ENCODE measurements at places on chromosomes 2 and 18.

GRCh38 chr2:56450047-56450446 is 266.3 kb downstream of the CCDC85A start:
- DNase-seq, result no peak

DNA sequence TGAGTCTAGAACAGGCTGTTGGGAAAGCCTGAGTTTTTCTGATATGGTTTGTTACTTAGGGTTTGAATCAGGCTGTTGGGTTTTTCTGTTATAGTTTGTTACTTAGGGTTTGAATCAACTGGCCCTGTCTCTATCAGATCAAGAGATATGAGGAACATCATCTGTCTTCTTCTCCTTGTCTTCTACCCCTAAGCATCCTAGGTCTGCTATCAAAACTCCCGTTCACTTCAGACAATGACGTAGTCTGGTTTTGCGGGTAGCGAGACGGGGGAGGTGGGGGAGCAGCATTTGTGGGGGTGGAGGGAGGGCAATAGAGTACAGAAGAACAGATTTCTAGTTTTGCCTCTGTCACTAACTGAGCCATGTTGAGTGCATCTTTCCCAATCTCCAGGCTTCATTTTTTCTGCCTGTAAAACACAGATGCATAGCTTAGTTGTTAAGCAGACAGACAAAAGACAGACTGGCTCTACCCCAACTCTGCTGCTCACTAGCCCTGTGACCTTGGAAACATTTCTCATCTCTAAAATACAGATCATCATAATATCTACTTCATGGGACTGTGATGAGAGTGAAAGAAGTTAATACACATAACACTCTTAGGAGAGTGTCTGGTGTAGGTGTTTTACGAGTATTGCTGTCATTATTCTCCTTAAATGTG is 9.1 kb downstream of the TNP1 start:
- no peak for DNase-seq

GRCh38 chr2:165959371-165959770 is 5.8 kb upstream of the TTC21B start:
- DNase-seq, result no peak

GRCh38 chr2:43427032-43427424 is 168.8 kb downstream of the THADA start:
- no peak for DNase-seq

DNA sequence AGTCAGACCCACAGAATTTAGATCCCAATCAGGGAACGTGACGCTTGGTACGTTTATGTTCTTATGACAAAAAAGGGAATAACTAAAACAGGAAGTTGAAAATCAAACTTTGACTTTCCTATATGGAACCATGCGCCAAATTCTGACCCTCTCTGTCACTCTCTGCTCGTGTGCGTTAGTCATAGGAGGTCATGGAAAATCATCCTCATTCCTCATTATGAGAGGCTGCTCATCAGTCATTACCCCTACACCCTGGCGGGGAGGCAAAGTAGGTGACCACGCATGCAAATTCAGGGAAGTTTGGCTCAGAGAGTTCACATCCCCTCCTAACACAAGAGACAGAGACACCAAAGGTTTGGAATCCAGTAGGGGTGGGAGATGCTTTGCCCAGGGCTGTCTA is 15.5 kb downstream of the IL1F10 start:
- DNase-seq, result no peak

Data from H9 (cell line).